ENCODE measurements at places on chromosomes 12 and 14. TPM values are rescaled to one million over a fixed set of nuclear protein-coding genes. Genes with fewer than 3 reads are reported as not detected.

- no peak overlapping the region for H3K27ac ChIP-seq
- peaks cover 29% of the 10 kb centered on the region for H3K36me3 ChIP-seq
- no peak overlapping the region for H3K4me3 ChIP-seq
- peaks cover 2% of the 10 kb centered on the region for H3K4me1 ChIP-seq
- no peak for DNase-seq
Observed at GRCh38 chr12:11710906-11711305, 61.4 kb downstream of the ETV6 start.

ZNF891 gene
- 3.9 TPM for total RNA-seq

CLEC2A gene
- total RNA-seq, result not detected

DNA sequence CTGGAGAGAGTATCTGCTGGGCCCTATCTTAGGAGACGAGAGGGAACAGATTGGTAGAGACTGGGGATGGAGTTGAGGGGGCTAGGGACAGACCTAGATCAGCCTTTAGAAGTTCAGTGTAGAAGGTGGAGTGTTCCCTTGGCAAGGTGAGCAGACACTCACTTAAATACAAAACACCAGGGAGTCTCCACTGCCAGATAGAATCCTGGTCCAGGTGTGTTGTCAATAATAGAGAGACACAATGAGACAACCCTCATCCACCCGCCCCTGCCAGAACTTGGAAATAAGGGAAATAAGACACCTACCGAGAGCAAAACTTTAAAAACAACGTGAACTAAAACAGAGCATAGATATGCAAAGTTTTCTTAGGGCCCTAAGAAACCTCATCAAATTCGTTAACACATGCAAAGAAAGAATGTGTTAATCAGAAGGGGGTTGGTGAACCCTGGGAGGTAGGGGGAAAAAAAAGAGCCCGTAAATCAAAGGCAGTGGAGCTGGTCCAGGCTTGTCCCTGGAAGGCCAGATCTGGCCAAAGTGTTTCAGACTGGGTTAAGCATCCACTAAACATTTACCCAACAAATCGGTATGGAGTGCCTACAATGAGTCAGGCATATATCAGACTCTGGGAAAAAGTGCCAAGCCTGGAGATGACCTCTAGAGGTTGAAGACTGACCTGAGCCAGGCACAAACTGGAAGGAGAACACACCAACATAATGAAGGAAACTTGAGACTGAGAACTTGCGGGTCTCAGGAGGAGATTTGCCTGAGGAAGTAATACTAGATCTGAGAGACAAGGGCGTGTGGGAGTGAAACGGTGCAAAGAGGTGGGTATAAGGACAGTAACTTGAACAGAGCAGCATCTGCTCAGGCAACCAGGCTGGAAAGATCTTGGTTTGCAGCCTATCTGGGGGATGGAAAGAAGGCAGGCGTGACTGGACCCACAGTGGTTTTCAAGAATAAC is 37.0 kb upstream of the OTX2 start:
- DNase-seq, result no peak
- H3K27me3 ChIP-seq, result peaks cover 28% of the 10 kb centered on the region
- H3K4me1 ChIP-seq, result no peaks in the 10 kb centered on the region
- H3K4me3 ChIP-seq, result no peak overlapping the region
- H3K27ac ChIP-seq, result no peak overlapping the region

DNA sequence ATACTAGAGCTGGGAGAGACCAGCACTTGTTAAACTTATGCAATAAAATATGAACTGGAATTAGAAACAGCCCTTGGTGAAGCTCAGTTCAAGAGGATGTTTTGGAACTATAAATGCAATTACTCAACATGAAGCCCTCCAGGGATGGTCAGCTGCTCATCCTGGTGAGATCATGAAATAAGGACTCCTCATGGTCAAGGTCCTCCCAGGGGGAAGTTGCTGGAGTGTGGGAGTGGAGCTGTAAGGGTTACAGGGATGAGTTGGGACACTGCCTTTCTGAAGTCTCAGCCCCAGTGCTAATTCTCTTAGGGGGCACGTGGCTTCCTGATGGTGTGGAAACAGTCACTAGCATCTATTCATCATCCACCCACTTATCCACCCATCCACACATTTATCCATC is 301.7 kb upstream of the SFSWAP start:
- H3K27ac ChIP-seq, result no peak overlapping the region
- no peak overlapping the region for H3K4me3 ChIP-seq
- no peaks in the 10 kb centered on the region for H3K4me1 ChIP-seq
- no peak for DNase-seq
- no peaks in the 10 kb centered on the region for H3K36me3 ChIP-seq
- H3K27me3 ChIP-seq, result no peaks in the 10 kb centered on the region

PTPN6 gene
- 349 TPM for total RNA-seq

DNA sequence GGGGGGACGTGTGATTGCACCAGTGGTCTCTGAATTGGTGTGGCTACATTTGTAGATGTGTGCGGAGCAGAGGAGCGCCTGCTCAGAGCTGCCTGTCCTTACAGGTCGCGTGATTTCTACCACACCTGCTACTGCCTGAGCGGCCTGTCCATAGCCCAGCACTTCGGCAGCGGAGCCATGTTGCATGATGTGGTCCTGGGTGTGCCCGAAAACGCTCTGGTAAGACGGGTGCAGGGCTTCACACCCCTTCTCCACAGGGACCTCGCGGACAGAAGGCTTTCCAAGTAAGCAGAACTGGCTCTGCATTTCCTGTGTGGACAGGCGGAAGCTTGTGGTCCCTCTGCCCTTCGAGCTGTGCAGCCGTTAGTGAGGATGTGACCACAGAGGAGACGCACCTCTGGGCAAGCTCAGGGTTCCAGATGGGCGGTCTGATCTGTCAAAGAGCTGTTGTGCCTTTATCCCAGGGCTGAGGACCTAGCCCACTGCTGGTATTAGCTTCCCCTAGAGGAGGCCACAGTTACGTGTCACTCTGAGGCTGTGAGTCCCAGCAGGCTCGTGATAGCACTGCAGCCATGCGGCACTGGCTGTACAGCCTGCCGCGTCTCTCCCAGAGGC is 47.7 kb downstream of the MAX start:
- DNase-seq, result no peak
- peaks cover 20% of the 10 kb centered on the region for H3K36me3 ChIP-seq
- peaks cover 8% of the 10 kb centered on the region for H3K4me1 ChIP-seq

DNA sequence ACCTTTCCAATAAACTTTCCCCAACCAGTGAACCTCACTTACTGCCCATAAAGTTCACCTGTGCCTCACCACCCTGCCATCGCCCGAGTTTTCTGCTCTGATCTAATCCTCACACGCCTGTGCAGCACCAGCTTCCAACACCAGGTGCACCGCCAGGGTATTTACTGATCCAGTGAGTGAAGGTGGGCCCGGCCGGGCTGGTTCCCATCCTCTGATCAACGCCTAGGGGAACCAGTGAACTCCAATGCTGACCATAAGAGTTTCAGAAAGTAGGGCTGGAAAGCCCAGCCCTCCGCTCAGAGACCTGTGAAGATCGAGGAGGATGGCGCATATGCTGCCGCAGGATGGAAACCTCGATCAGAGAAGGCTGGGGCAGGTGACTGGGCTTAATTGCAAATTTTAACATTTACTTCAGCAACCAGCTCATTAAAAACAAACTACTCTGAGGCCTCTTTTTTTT is 685 bp upstream of the MYL6B start:
- peaks cover 14% of the 10 kb centered on the region for H3K36me3 ChIP-seq
- peaks cover 35% of the 10 kb centered on the region for H3K4me1 ChIP-seq
- peak overlapping the region; percentile 95 for H3K4me3 ChIP-seq
- DNase-seq, result peak; percentile 76

DNA sequence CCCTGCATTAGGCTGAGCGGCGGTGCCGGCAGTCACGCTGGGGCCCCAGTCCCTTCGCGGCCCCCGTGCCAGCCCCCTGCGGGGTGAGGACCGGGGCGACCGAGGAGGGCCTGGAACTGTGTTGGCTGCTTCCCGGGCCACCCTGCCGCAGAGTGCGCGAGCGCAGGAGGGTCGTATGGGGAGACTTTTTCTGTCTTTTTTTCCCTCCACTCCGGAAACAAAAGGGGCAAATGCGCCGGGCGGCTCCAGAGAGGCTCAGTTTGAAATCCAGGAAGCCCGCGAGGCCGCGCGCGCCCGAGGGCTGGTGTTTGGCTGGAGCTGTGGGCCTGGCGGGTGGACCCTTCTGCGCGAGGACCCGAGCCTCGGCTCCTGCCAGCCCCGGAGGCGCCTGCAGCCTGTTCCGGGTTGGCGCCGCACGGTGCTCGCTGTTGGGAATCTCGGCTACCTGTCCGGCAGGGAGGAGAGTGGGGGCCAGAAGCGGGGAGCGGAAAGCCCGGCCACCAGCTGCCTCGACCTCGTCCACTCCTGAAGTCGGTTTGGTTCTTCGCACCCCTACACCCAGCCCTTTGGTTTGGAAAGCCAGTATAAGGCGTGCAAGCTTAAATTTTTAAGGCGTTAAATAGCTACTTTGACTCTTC is 638 bp downstream of the PLEKHG3 start:
- no peaks in the 10 kb centered on the region for H3K36me3 ChIP-seq
- H3K27ac ChIP-seq, result no peak overlapping the region
- H3K4me1 ChIP-seq, result peaks cover 37% of the 10 kb centered on the region
- peak overlapping the region; percentile 63 for H3K4me3 ChIP-seq
- DNase-seq, result peak; percentile 55
- H3K27me3 ChIP-seq, result peaks cover 72% of the 10 kb centered on the region

RHEBL1 gene
- 9.7 TPM for total RNA-seq

TMEM63C gene
- total RNA-seq, result 1.4 TPM

GRCh38 chr12:2813214-2814185 is 1.0 kb downstream of the ITFG2 start:
- H3K27ac ChIP-seq, result peak overlapping the region; percentile 99
- H3K4me3 ChIP-seq, result peak overlapping the region; percentile 99
- H3K27me3 ChIP-seq, result no peaks in the 10 kb centered on the region
- peaks cover 20% of the 10 kb centered on the region for H3K4me1 ChIP-seq

DNA sequence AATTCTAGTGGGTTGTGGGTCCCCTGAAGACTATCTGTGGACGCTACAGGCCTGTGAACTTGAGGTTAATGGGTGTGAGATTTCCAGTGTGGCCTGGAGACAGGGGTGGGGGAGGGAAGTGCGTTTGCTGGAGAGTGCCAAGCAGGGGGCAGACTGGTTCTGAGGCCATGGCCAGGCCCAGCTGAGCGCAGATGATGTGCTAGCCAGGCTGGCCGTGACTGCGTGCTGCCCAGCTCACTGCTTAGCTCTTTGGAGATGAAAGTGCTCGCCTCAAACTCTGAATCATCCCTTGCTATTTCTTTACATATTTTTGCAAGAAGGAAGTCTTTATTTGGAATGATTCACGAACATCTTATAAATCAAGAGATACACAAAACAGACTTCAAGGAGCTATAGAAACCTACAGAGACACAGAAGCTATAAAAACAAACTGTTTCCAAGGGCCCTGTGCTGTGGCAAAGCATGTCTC is 75.2 kb upstream of the PLEKHG3 start:
- H3K36me3 ChIP-seq, result no peaks in the 10 kb centered on the region
- H3K4me1 ChIP-seq, result peaks cover 2% of the 10 kb centered on the region
- no peak overlapping the region for H3K4me3 ChIP-seq
- no peak for DNase-seq

FSCB gene
- not detected for total RNA-seq

- no peak overlapping the region for H3K27ac ChIP-seq
- H3K4me3 ChIP-seq, result no peak overlapping the region
Observed at GRCh38 chr14:76672123-76672522, 89.1 kb upstream of the VASH1 start.

DNA sequence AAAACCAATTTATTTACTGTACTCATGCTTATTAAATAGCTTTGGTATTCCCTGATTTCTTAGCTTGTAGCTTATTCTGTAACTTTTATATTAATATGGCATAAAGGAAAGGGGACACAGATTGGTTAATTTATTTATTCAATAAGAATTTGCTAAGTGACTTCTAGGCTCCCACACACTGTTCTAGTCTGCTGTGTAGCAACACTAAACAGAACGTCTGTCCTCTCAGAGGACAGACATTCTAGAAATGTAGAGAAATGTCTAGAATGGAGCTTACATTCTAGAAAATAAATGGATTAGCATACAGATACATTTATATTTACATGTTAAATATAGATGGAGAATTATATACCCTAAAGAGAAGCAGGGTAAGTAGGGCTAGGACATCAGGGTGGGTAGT is 184.9 kb upstream of the ABCD2 start:
- no peaks in the 10 kb centered on the region for H3K4me1 ChIP-seq
- H3K27ac ChIP-seq, result no peak overlapping the region
- H3K4me3 ChIP-seq, result no peak overlapping the region
- DNase-seq, result no peak

SOCS2 gene
- total RNA-seq, result 40.7 TPM

DNA sequence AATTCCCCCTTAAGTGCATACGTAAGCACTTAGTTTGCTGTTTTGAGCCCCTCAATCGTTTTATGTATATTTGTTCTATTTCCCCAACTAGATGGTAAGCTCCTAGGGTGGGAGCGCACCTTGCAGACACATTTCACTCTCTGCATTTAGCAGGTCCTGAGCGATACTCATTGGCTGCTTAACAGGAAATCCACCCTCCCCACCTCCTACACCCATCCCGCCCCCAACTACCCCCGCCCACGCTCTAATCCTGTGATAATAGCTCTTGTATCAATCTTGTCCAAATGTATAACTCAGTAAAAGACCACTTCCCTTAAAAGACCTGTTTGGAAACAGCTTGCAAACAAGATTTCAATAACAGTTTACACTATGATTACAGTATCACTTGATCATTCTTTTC is 8.1 kb downstream of the LPAR5 start:
- peak overlapping the region; percentile 87 for H3K27ac ChIP-seq
- peaks cover 40% of the 10 kb centered on the region for H3K4me1 ChIP-seq
- H3K36me3 ChIP-seq, result no peaks in the 10 kb centered on the region
- no peaks in the 10 kb centered on the region for H3K27me3 ChIP-seq

GRCh38 chr14:96362071-96362964 is 823 bp downstream of the ATG2B start:
- H3K4me1 ChIP-seq, result peaks cover 39% of the 10 kb centered on the region
- H3K36me3 ChIP-seq, result peaks cover 3% of the 10 kb centered on the region
- peak overlapping the region; percentile 72 for H3K27ac ChIP-seq
- peak; percentile 31 for DNase-seq

DNA sequence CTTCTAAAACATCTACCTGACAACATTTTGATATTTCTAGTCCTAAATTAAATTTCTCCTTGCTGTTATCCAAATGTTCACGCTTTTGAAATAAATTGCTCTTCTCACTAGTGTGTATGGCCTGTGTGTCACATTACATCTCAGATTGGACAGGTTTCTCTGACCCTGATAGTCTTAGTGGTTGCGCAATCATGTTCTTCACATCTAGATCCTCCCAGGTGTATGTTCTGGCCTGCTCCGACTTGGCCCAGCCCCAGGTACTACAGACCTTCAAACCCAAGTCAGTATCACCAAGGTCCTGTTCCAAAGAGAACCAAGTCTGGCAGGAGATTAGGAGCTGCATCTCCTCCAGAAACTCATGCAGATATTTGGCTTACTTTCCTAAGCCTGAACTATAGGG is 209.5 kb downstream of the ASCL1 start:
- no peaks in the 10 kb centered on the region for H3K4me1 ChIP-seq
- no peak for DNase-seq
- H3K4me3 ChIP-seq, result no peak overlapping the region
- no peaks in the 10 kb centered on the region for H3K27me3 ChIP-seq
- no peaks in the 10 kb centered on the region for H3K36me3 ChIP-seq
- no peak overlapping the region for H3K27ac ChIP-seq

BORCS5 gene
- total RNA-seq, result 21.8 TPM
